ENCODE measurements at places on chromosomes 1 and 21. TPM values are rescaled to one million over a fixed set of nuclear protein-coding genes. Genes with fewer than 3 reads are reported as not detected.

DNA sequence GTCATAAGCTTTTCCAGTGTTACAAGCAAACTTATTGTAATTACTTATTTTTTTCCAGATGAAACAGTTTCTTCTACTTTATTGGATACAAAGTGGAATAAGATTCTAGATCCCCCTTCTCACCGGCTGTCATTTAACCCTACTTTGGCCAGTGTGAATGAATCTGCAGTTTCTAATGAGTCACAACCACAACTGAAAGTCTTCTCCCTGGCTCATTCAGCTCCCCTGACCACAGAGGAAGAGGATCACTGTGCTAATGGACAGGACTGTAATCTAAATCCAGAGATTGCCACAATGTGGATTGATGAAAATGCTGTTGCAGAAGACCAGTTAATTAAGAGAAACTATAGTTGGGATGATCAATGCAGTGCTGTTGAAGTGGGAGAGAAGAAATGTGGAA lies 95.5 kb downstream of the ZFYVE9 start:
- DNase-seq: no peak

The TMIGD3 gene
- not detected for polyA plus RNA-seq

DNA sequence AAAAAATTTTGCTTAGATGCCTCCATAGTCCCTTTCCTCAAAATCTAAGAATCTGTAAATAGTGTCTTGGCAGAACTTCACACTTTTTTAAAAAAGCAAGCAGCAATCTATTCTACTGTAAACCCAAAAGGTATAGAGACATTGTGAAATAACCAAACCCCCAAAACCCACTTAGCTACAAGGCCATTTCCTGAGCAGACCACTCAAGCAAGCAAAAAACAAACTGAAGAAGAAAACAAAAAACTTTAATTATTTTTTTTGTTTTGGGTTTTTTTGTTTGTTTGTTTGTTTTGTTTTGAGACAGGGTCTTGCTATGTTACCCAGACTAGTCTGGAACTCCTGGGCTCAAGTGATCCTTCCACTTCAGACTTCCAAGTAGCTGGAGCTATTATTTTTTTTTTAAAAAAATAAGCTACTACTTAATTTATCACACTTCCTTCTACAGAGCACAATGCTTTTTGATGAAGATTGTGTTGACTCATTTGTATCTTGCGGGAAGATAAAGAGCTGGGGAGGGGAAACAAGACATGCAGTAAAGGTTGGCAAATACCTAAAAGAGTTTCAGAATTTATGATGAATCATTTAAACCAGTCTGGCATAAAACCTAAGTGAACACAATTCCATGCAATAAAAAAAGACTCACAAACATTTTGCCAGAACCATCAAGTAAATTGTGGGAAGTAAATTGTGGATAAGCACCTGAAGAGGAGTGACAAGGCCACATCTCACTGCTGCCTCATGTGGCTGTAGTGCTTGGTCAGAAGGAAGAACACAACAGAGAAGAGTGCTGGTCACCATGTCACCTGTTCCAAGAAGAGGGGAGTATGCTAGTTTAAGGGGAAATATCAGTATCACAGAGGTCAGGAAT lies 2.7 kb upstream of the PTPN22 start:
- DNase-seq: peak; percentile 73

DNA sequence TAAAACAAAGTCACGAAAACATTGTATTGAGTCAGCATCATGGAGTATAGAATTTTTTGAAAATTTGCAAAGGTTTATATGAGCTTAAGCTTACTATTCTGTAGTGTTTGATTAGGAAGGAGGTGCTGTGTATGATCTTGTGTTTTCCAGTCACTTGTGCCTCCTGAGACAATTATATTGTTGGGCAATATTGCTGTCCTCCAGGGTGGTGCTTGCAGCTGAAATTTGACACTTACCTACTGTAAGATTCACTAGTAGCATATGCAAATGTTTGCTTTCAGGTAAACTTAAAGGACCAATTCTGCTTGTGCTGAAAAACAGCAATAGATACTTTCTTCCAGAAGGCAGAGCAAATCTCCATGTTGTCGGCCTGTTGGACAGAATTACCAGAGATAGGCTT lies 268.0 kb downstream of the TGFB2 start:
- DNase-seq: no peak

The FAM163A gene
- not detected for polyA plus RNA-seq

The TMEM9 gene
- 66.7 TPM for polyA plus RNA-seq

GRCh38 chr1:219460081-219460895 lies 152.6 kb downstream of the ZC3H11B start:
- no peak for DNase-seq

DNA sequence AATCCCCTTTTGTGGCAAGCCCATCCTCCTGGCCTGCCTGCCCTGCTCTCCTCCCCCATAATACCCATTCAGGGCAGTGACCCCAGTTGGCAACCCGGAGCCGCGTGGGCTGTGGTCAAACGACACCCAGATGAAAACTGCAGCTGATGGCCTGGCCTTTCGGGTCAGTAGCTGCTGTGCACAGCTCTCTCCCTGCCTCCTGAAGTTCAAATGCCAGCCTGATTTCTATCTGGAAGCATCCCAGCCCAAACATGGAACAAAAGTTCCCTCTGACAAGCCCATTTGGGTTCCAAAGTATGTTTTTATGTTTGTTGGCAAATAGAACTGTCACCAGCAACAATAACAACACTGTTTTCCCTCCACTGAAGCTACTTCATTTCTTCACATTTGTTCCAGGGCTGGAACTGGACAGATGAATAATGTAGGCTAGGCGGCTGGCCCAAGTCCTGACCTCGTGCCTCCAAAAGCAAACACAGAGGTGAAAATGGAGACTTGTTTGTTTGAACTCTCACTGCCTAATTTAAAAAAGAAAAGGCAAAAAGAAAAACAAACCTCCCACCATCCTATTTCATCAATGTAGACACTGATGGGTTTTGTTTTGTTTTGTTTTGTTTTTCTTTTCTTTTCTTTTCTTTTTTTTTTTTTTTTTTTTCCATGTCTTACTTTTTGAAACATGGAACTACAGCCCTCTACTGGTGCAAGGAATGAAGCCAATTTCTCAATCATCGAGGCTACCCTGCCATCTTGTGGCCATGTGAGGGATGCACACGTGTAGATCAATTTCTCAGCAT lies 179.0 kb downstream of the ADSS2 start:
- peak; percentile 72 for DNase-seq

GRCh38 chr21:15437883-15438282 lies 291.9 kb upstream of the USP25 start:
- DNase-seq: no peak

DNA sequence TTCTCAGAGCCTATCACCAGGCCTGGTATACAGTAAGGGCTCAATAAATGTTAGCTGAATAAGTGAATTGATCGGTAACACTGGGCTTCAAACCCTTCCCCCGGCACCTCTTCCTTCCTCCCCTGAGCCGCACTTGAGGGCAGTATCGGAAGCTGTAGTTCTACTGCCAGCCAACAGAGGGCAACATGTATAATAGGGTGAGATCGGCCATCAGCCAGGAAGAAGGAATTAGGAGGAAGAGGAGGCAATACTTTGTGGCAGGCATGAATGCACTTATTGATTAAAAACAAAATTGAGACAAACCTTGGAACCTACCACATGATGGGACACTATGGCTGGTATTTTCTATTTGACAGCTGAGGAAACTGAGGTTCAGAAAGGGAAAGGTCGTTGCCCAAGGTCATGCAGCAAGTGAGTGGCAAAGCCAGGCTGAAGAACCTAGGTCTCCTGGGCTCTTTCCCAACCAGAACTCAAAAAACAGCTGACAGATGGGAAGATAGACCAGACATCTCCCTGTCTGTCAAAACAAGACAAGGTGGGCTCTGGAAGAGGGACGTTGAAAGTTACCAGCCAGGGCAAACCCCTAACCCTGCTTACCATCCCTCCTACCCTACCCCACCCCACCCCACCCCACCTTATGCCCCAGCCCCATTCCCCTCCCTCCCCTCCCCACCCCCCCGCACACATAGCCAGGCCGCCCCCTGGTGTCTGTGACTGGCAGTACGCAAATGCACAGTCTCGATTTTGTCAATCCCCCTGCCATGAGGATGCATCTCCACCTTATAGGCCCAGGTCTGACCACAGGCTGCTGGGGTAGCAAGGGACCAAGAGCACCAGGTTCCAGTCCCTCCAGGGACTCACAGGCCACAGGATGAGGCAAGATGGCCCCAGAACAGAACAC lies 107.3 kb upstream of the RUNX3 start:
- DNase-seq: peak; percentile 48

DNA sequence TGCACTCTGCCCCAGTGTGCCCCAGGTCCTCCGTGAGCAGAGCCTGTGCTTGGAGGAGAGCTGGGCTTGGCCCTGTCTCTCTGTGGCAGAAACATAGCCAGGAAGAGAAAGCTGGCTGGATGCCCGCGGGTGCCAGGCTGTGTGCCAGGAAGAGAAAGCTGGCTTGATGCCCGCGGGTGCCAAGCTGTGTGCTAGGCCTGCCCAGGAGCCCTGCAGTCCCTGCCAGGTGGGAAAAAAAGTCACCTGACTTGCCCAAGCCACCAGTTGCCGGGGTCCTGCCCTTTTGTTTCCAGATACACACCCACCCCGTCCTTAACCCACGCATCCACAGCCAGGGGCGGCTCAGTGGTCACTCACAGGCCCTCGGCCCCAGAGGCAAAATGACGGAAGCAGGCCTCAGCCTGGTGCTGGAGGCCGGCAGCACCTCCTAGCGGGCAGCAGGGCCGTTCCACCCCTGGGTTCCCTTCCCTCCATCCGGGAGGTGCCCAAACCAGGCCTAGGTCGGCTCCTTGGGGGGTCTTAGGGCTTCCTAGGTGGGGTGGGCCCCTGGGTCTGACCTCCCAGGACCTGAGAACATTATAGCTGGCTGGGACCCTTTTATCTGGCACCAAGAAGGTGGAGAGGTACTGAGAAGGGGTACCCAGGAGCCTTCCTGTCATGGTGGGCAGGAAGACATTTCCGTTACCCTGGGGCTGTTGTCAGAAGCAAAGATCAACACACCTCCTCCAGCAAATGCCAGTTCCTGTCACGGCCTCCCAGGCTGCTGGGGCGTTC lies 9.1 kb downstream of the ITGB2 start:
- DNase-seq: peak; percentile 73

The LRRC71 gene
- not detected for polyA plus RNA-seq

DNA sequence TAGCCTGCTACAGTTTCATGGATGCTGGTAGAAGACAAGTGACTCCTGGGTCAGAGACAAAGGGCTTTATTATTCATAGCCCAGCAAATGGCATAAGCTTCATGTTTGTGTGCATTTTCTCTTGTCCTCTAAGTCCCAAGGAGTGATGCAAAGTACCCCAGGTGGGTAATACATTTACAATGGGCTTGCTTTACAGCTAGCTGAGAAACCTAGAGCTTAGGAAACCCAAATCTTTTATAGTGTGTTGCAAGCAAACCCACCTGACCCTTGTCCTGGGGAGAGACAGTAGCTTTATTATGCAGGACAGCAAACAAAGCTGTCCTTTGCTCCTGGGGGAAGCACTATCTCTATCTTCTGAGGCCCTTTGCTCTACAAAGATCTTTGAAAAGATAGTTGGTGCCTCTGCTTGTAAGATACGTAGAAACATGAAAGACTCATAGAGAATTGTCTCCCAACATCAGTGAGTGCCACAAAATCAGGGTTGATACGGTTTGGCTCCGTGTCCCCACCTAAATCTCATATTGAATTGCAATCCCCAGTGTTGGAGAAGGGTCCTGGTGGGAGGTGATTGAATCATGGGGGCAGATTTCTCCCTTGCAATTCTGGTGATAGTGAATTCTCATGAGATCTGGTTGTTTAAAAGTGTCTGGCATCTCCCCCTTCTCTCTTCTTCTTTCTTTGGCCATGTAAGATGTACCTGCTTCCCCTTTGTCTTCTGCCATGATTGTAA lies 315.8 kb upstream of the USP24 start:
- no peak for DNase-seq

GRCh38 chr1:212975111-212975918 lies 25.0 kb downstream of the VASH2 start:
- DNase-seq: no peak

The FCRL3 gene
- 115 TPM for polyA plus RNA-seq

DNA sequence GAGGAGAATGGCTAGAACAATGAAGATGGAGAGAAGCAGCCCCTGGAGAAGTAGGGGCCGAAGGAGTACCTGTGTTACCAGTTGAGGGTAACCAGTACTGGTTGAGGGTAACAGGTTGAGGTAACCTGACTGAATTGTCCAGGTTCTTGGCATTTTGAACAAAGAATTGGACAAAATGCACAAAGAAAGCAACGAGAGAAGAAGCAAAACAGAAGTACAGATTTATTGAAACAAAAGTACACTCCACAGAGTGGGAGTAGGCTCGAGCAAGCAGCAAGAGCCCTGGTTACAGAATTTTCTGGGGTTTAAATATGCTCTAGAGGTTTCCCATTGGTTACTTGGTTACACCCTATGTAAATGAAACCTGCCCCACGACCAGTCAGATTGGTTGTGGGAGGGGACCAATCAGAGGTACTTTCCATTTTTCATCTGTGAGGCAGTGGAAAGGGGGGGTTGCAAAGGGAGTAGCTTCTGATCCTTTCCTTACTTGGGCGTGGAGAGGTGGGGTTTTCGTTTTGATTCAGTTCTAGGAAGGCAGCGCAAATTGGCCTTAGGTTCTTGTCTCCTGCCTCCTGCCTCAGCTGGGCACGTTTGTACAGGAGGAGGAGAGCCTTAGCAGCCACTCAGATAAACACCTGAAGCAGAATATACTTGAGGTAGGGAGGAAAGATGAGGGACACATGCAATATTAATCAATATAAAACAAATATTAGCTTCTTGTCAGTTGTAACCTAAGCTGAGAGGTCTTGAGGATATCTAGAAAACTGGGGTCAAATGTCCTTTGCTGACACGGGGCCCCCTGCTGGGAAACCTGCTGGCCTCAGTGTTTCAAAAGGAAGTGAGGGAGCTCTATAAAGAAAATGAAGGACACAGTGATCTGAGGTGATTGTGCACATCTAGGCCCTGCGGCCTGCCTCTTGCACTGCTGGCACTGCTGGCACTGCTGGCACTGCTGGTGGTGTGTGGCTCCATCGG lies 14.3 kb upstream of the LSM10 start:
- peak; percentile 20 for DNase-seq

- no peak for DNase-seq
These were observed 274.1 kb downstream of the TRABD2B start for GRCh38 chr1:47722909-47723580.

GRCh38 chr1:223245411-223245810 lies 102.4 kb upstream of the TLR5 start:
- no peak for DNase-seq

DNA sequence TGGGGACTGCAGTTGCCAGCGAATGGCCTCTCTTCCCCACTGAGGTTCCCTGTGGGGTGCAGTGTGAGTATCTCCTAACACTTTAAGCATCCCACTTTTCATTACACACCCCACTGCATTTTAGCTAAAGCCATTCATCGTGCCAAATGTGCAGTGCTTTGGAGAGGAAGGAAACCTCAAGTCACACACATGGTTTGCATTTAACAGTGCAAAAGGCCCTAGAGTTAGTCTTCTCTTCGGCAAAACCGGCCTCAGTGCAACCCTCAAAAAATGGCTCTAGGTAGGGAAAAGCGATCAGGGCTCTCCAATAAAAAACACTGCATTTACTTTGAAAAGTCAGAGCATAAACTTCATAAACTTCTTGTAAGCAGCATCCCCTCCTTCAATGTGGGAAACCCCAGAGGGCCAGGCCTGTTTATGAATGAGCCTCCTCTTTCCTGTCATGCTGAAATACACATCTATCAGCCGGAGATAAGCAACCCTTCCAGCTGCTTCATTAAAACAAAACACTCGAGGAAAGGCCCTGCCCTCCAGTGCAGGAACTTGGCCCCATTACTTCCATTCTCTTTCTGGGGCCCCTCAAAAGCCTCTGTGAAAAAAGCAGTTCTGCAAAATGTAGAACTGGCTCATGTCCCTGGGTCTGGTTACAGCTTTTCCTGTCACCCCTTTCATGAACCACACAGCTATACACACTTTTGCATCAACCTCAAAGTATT lies 184.0 kb downstream of the CDC7 start:
- DNase-seq: peak; percentile 25

GRCh38 chr1:17314491-17314971 lies 6.5 kb downstream of the PADI4 start:
- no peak for DNase-seq
